HS-27A (cell line): ENCODE measurements at places on chromosomes 5 and 9.

GRCh38 chr9:95726756-95727155, 148.7 kb upstream of the ERCC6L2 start:
- DNase-seq, result peak; percentile 38

DNA sequence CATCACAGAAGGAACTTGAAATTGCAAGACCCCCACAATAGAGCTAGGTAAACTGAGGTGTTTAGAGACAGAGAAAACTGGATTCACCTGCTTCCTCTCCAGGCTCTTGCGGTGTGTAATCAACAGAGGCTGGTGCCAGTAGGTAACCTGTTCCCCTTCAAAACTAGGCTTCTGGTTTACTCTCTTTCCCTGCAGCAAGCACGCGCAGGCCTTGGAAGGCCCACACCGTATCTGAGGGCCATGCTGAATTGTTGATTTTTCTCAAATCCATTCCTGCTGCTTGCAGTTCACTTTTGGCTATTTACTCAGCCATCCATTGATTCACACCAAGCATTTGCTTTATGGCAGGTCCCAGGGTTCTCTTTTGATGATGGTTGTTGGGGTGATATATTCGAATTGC, 667 bp upstream of the FRRS1L start:
- no peak for DNase-seq

DNA sequence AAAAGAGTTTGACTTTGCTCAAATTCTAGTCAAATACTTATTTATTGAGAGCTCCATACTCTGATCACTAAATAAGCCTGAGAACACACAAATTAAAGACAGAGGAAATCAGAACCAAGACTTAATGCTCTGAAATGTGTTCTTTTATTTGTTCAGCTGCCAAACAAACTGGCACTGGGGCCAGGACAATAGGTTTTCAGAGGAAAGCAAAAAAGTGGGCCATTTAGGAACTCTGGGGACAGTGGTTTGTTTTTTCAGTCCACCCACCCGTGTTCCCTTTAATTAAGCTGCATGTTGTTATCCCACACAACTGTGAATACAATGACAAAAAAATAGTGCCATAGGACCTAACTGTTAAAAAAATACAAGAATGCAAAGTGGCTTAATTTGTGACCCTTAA, 95.4 kb upstream of the RETREG1 start:
- no peak for DNase-seq

DNA sequence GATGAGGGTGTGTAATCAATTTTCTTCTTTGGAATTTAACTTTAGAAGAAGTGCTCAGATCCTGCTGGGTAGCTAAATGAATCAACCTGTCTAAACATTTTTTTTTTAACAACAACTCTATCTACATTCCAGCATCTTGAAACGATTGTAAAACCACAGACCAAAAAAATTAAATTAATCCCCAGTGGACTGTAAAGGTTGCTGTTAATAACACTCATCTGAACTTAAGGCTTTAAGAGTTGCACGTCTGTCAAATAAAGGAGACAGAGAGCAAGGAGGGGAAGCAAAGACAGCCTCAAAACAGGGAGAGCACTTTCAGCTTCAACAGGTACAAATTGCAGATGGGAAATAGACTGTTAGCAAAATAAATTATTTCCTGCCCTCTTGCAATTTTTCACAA, 548.5 kb downstream of the DTWD2 start:
- DNase-seq, result no peak

GRCh38 chr5:124342027-124342471, 404.4 kb downstream of the ZNF608 start:
- DNase-seq, result no peak

DNA sequence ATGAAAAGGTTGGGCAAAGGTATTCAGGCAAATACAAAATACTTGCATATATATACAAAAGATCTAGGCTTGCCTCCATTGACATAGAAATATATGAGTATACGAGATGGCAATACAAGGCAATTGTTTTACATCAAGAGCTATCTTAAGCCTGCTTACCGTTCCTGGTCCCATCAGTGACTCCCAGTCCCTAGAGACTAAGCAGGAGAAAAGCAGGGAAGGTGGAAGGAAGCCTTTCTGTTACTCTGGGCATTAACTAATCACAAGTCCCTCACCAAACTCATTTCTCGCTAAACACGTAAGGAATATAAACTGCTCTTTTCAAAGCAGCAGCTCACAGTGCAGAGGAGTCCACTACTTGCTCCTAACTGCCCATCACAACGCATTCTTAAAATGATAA, 125.2 kb downstream of the ZNF608 start:
- DNase-seq, result no peak

- no peak for DNase-seq
Measured at GRCh38 chr5:53361708-53362107, 118.7 kb upstream of the FST start.

- DNase-seq, result no peak
Measured at GRCh38 chr5:149833116-149833827, 103.2 kb downstream of the PPARGC1B start.

DNA sequence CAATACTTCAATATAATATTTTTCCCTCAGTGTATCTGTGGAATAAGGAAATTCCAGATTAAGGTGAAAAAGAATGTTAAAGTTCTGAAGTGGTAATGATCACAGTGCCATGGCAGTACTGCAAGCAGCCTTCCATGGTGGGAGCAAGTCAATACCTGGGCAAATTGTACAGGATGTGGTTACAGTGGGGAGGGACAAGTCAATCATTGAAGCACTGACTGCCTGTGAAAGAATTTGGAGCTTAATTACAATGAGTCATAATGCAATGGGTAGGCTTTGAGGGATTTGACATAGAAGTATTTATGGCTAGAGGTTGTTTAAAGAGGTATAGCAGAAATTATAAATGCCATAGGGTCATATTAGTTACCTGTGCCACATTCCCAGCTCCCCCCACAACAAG, 786.5 kb upstream of the ACO1 start:
- no peak for DNase-seq

DNA sequence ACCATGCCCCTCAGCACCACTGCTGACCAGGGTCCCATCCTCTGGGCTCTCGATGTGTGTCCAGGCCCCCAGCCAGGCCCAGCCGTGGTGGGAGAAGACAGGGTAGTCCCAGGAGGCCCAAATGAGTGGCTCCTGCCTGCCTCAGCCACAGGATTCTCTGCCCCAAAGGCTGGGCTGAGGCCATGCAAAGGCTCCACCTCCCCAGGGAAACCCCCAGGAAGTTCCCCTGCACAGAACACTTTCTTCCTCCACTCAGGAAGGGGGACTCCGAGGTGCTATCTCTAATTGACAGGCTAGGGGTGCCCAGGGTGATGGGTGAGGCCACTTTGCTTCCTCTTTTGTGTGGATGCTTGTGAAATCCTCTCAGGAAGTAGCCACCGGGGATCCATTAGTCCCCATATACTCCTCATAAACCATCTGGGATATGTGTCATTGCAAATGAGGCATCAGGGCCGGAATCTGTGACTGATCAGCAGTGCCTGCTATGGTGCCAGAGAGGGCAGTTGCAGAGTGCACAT, 23.1 kb upstream of the TDRD7 start:
- DNase-seq, result no peak

GRCh38 chr5:109327570-109327969, 82.2 kb downstream of the PJA2 start:
- no peak for DNase-seq

- no peak for DNase-seq
Measured at GRCh38 chr5:78908173-78909061, 76.7 kb downstream of the ARSB start.

DNA sequence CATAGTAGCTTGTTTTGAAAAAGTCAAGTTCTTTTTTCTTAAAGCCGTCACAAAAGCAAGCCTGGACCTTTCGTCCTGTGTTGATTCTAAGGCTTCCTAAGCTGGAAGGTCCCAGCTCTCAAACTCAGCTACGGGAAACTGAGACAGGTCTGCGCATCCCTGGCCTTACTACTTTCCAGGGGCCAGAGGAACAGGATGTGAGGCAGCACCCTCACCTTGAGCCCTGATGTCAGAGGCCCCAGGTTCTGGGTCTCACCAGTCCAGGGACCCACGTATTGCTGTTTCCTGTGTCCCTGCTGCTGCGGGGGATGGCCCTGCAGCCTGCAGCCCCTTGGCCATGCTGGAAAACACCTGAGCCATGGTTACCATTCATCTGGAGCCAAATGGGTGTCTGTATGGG, 123.9 kb downstream of the COL23A1 start:
- DNase-seq, result no peak

GRCh38 chr5:53985796-53986195, 324.6 kb downstream of the ARL15 start:
- DNase-seq, result no peak

- no peak for DNase-seq
Measured at GRCh38 chr9:92325991-92326500, 293 bp downstream of the CENPP start.

GRCh38 chr5:42666869-42667268, 89.7 kb upstream of the CCDC152 start:
- DNase-seq, result no peak

DNA sequence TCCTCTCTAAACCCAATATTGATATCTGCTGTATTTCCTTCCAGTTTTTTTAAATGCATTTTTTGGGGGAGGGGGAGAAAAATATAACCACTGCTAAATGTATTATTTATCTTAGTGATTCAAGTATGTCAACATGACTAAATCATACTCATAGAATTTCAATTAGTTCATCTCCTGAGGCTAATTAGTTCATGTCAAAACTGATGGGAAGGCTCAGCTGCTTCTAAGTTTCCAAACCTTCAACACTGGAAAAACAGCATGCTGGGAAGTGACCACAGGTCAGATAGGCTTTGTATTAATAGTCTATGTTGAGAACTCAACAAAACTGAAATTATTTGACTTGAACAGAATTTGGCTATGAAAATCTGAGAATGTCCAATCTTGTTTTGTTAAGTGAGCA, 118.7 kb downstream of the TTLL11 start:
- DNase-seq, result no peak

DNA sequence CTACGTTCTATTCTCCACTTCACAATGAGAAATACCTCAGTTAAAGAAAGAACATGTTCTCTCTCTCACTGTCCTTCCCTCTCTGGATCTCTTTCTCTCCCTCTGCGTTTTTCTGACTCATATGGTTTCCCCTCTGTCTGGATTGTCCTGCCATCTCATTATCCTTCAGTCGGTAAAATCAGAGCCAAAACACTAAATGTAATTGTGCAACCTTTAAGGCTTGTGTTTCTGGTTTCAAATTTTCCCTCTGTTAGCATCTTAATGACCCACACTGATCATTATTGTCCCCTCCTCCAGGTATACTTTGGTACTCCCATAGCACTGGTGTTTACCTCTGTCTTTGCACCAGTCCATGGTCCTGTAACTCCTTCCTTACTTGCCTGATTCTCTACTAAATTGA, 509.4 kb upstream of the C9orf72 start:
- DNase-seq, result no peak

DNA sequence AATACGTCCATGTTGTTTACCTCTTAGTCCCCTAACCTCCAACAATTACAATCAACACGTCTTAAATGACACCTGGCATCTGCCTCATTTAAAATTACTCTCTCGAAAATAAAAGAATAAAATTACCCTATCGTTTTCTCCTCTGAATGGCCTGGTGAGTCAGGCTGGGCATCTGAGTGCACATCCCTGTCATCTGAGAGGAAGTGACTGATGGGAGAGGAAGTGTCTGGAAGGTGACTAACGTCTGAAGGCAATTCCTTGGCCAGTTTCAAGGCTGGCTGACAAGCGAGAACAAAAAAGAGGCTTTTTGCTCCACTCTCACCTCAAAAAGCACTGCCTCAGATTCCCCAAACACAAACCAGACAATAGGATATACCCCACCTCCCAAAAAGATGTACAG, 57.7 kb downstream of the MAPKAP1 start:
- DNase-seq, result peak; percentile 72

DNA sequence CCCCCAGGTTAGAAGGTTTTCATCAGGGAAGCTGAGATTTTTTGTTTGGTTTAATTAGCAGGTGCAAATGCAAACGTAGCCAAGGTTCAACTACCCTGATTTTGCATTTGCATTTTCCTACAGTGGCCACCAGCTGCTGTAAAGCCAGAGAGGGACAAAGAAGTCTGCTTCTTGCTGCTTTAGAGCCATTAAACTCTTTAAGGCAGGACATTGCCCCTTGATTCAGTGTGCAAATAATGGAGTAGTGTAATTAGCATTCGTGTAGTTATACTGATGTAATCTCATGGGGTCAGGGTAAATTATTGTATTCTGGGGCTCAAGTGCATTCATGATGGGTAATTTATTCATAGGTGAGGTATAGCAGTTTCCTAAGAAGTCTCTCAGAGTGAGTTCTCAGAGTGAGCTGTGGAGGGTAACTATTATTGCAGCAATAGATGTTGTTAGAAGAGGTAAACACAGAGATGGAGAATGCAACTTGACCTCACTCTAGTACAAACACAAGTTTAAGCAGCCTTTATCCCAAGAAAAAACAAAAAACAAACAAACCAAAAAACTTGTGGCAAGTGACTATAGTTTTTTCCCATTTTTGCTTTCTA, 526.5 kb downstream of the KIF4B start:
- DNase-seq, result no peak

GRCh38 chr9:132381966-132382541, 24.6 kb downstream of the TTF1 start:
- DNase-seq, result no peak

GRCh38 chr5:149576021-149576420, 5.3 kb upstream of the ARHGEF37 start:
- no peak for DNase-seq

DNA sequence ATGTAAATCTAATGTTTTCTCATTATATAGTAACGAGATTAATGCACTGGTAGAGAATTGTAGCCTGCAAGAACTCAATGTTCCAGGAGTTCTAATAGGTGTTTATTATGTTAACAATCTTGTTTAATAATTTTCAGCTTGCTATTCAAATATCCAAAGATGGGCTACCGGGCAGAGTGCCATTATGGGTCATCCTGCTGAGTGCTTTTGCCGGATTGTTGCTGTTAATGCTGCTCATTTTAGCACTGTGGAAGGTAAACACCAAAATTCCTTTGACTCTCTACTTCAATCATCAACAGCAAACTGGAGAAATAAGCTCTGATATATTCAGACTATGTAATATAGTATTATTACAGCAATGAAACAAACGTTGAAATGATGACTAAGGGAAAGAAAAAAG, 41.9 kb upstream of the ITGA2 start:
- no peak for DNase-seq

GRCh38 chr5:134792286-134792685, 33.7 kb downstream of the DDX46 start:
- DNase-seq, result no peak

DNA sequence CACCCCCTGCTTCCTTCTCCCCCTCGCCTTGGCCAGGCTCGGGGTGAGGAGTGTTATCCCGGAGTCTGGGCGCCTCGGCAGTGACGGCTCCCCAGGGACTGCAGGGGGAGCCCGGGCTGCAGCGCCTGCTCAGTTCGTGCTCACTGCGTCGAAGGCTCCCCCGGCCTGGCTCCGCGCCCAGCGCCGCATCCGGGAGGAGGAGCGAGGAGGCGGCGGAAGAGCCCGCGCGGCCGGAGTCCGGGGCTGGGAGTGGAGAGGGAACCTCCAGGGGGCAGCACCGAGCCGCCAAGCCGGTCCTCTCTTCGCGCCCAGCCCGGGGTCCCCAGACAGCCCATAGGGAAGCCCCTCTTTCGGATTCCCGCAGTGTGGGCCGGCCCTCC, 1.3 kb upstream of the EGR1 start:
- DNase-seq, result peak; percentile 58

- no peak for DNase-seq
Measured at GRCh38 chr9:83472764-83473163, 65.4 kb downstream of the FRMD3 start.

GRCh38 chr5:158354958-158355357, 496.0 kb upstream of the CLINT1 start:
- no peak for DNase-seq
